Activated T-cell treated with anti-CD3 and anti-CD28 coated beads for 48 hours (primary cell): ENCODE measurements at places on chromosomes 7 and 10.

- no peak for DNase-seq
Measured at GRCh38 chr7:82375129-82375528, 68.4 kb downstream of the CACNA2D1 start.

DNA sequence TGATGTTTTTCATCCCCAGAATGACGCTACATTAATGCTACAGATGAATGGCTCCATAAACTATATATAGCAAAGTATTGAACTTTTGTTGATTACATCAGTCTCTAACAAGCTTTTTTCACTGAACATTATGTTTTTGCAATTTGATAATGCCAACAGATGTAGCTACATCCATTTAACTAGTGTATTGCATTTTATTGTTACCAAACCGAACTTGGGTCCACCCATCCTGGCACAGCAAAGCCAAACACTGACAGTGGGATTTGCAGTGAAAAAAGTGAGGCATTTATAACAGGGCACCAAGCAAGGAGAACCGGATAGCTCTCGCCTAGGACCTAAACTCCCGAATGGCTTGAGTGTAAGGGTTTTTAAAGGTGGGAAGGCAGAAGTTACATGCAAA is 182.8 kb upstream of the TNS3 start:
- no peak for DNase-seq

DNA sequence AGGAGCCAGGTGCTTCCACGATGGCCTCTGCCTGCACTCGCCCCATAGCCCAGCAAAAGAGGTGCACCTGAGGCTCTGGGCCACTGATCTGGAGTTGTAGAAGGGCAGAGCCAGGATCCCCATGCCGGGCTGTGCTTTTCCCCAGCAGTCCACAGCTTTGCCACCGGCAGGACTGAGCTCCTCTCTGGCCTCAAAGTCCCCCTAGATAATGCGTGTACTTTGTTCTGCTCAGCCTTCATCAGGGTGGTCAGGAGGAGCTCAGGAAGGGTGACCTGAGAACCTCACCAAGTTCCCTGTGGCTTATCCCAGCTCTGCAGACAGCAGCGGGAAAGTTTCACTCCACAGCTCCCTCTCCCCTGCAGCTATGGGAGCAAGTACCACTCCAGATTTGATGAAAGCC is 27.9 kb upstream of the UNC5B start:
- DNase-seq = no peak

GRCh38 chr10:19302117-19302516 is 253.5 kb downstream of the MALRD1 start:
- DNase-seq = no peak

GRCh38 chr10:126889421-126889820 is 15.8 kb upstream of the DOCK1 start:
- no peak for DNase-seq

DNA sequence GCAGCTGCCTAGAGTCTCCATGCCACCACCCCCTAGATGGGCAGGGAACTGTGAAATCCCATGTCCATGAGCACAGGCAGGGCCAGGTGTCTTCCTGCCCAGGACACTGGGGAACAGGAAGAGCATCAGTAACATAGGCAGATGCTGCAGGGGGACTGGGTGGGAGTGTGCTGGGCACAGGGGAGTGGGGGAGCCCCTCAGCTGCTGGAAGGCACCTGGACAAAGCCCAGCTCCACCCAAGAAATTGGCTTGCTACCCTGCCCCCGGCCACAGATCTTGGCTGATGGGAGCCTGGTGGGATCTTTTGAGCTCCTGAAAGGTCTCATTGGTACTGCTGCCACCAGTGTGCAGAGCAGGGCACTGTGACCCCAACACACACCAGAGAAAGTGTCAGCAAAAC is 66.7 kb downstream of the TCERG1L start:
- no peak for DNase-seq

DNA sequence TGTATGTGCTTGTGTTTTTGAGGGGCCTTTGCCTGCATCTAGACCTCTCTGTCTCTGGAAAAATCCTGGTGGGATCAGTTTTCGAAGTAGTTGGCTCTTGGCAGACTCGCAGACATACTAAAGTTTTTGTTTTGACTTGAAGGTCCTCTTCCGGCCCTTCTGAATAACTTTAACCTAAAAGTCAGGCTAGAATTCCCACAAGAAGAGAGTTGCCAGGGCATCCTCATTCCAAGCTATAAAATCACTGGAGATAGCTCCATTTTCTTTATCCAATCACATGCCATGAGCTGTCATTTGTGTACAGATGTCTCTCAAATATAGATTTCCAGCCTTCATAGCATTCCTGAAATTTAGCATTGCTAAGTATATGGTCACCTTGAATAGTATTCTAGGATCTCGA is 967.8 kb downstream of the LRMDA start:
- DNase-seq = no peak
